Stimulated activated CD4-positive, alpha-beta T cell treated with anti-CD3 and anti-CD28 coated beads, TNF-alpha, amount 100 ng/mL, for 1 hour (primary cell): ENCODE measurements at places on chromosomes 1 and 21.

DNA sequence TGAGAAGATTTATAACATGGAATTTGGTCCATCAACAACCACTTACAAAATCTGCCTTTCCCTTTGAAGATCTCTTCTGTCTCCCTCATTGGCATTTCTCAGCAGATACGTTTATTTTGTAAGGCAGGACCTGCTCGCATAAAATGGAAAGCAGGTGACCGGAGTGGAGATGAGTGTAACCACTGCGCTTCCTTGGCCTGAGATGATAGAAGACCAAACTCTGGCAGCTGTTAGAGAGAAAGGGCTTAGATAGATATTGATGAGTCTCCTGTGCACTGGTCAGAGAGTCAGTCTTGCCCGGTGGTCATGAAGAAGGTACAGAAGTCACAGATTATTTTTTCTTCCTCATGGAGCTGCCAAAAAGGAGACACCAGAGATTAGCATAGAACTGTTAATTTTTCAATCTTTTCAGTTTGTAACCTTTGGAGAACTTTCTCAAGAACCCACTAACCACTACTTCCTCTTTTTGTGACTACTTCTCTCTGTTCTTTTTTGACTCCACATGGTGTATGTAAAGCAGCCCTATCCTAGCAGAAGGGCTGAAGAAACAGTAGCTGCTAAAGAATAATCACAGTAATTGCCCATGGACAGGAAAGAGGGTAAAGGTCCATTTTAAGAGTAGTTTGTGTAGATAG is 47.6 kb downstream of the FCRL3 start:
- DNase-seq, result no peak

GRCh38 chr1:56376188-56376984 is 203.0 kb downstream of the PLPP3 start:
- no peak for DNase-seq

- no peak for DNase-seq
Observed at GRCh38 chr1:152747831-152748230, 10.0 kb upstream of the KPRP start.

DNA sequence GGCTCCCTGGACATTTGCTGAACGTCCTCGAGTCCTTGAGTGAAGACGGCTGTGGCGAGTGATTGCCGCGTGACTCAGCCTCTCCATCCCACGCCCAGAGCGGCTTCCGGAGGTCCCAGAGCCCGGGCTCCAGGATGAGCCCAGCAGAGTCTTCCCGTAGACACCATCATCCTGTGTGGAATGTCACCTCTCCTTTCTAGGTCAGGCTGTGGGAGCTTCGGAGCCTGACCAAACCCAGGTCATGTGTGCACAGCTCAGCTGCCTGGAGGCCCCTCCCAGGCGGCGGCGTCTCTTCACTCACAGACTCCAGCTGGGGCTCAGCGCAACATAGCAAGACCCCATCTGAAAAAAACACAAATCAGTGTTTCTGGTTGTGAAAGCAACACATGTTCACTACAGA is 38.2 kb downstream of the PRKCZ start:
- no peak for DNase-seq

GRCh38 chr1:25872713-25873112 is 2.8 kb downstream of the PAQR7 start:
- DNase-seq, result no peak

GRCh38 chr1:202247104-202247503 is 53.5 kb downstream of the LGR6 start:
- no peak for DNase-seq

- DNase-seq, result no peak
Observed at GRCh38 chr1:81327743-81328142, 473.0 kb upstream of the ADGRL2 start.

GRCh38 chr1:112536561-112536960 is 27.8 kb downstream of the WNT2B start:
- DNase-seq, result no peak

GRCh38 chr1:160711602-160712311 is at the start of gene CD48:
Gene CD48 (minus strand): TSS chr1:160711822. CDS start chr1:160711763, 59 bp downstream.
- DNase-seq, result peak; percentile 16

GRCh38 chr1:198848206-198848605 is 209.4 kb downstream of the PTPRC start:
- no peak for DNase-seq

DNA sequence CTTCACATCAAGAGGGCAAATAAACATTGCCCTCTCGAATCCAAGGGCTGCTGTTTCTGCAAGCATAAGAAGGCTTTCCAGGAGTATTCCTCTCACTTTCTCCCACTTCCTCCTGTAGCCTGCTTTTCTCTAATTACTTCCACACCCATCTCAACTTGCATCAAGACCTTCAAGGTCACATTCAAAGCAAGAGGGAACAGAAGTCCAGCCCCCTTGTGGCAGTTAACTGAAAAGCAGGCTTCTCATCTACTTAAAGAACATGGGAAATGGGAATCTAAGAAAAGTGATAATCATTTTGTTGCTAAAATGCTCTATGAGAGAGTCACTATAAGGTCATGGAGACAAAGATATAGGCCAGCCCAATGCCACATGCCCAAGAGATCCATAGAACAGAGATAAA is 874.4 kb downstream of the KCNT2 start:
- no peak for DNase-seq

- DNase-seq, result no peak
Observed at GRCh38 chr1:23074012-23074411, 54.7 kb downstream of the KDM1A start.

DNA sequence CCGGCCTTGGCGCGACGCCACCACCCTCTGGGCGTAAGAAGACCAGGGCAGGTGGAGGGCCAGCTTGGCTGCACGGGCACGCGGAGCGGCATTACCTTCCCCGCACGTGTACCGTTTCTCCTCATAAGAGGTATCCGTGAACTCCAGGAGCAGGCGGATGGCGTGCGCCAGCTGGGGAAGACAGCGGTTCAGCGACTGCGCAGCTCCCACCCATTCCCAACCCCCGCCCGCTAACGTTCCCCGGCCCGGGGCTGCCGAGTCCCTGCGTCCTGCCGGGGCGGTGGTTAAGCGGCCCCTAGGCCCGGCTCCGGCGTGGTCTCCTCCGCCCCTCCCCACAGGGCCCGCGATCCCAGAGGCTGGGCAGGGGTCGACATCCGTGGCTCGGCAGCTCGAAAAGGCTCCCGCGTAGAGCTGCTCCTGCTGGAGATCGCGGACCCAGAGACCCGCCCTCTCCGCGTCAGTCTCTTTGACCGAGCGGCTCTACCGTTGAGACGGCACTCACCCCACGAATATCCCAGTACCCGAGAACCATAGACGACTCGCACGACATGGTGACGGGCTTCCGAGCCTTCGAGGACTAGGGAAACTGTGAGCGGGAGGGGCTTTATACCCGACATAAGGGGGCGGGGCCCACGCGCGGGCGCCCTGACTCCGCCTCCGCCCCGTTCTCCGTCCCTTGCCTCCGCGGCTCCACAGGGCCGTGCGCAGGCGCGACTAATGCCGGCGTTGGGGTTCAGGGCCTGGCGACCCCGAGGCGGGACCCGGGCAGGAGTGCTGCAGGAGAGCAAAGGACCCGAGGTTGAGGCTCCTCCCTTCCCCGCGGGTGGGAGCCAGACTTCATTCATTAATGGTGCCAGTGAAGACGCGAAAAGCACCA is 862 bp downstream of the GSTM3 start:
- peak; percentile 72 for DNase-seq

GRCh38 chr21:34156957-34157356 is 83.6 kb downstream of the MRPS6 start:
- no peak for DNase-seq

GRCh38 chr21:34971656-34972055 is 77.4 kb downstream of the RUNX1 start:
- no peak for DNase-seq

- no peak for DNase-seq
Observed at GRCh38 chr1:7490576-7490975, 280.5 kb upstream of the VAMP3 start.

DNA sequence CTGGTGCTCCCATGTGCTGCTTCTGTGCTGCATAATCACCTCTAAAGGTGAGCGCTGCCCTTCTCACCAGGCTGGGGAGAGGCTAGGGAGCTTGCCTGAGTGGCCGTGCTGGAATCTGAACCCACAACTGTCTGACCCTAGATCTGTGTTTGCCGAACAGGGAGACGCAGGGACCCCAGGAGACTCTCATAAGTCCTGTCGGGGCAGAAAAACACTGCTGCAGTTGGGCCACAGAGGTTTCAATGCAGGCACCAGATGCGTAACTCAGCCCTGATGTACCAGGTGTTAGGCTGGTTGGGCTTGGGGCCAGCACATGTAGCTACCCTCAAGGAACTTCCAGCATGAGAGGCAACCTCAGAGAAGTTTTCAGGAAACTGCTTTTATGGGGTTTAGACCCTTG is 49.5 kb upstream of the DMRTB1 start:
- DNase-seq, result no peak

- DNase-seq, result no peak
Observed at GRCh38 chr1:116292929-116293725, 79.9 kb upstream of the ATP1A1 start.

DNA sequence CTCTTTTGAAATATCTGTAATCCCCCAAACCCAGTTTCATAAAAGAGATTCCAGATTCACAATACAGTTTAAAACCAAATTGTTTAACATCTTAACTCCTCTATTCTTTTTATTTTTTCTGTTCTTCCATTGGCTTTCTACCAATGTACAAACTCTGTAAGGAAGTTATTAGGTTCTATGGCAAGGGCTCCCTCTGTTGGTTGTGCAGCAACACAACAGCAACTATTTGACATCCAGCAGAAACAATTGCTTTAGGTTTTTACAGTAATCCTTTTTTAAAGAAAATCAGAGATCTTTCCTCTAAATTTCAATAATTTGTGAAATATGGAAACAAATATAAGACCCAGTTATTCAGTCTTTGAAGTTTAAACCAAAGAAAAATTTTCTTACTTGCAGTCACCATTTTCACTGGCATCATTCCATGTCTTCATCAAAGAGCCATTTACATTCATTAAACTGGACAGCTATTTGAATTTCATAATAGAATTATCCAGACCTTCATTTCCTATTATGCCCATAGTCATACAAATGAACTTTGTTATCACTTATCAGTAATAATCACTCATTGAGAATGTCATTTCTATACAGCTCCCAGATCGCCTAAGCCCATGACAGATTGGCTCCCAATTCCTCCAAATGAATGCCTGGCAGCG is 46.5 kb upstream of the RNF11 start:
- DNase-seq, result no peak

- DNase-seq, result no peak
Observed at GRCh38 chr1:226082959-226083301, 20.4 kb downstream of the H3-3A start.

DNA sequence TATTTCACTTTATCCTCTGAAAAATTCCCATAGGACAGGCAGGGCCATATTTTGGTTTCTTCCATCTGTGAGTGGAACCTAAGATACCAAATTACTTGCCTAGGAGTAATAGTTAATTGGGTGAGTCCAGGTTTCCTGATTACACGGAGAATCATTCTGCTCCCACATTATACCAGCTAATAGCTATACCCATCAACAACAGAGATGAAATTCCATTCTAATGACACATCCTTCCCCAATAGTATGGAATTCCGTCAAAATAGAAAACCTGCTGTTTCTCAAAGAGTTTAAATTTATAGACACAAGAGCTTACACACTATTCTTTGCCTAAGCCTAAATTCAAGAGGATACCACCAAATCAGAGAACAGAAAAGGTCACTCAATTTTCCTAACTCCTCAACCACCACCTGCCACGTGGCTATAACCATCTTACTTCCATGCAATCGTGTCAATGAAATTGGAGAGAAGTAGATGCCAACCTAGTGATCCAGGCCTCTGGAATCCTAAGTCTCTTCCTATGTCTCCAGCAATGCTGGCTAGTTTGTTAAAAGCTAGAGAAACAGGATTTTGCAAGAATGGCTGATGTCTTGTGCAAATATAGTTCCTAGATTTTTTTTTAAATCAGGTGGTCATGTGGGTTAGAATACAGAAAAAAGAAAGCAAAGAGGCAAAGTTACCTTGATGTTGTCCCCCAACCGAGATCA is 6.2 kb downstream of the PPT1 start:
- DNase-seq, result no peak

DNA sequence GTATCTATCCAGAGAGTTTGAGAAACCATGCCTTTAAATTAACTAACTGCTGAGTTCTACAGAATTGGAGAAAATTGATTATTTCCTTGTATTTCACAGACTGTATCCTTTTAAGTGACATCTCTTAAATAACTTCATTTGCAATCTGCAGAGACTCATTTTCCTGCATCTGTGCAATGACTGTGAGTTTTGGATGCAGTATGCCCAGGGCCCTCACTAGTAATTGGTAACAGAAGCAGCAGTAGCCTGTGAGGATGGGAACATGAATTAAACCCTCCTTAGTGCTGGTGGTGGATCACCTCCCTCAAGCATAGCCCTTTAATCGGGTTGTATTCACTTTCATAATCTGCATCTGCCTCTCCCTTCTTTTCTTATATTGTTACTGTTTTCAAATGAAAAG is 21.7 kb upstream of the SH3D21 start:
- no peak for DNase-seq

- DNase-seq, result no peak
Observed at GRCh38 chr1:45787905-45788304, 15.5 kb upstream of the MAST2 start.

GRCh38 chr1:31605908-31606427 is 11.5 kb upstream of the HCRTR1 start:
- no peak for DNase-seq

GRCh38 chr1:208202333-208202995 is 41.7 kb downstream of the PLXNA2 start:
- DNase-seq, result no peak

DNA sequence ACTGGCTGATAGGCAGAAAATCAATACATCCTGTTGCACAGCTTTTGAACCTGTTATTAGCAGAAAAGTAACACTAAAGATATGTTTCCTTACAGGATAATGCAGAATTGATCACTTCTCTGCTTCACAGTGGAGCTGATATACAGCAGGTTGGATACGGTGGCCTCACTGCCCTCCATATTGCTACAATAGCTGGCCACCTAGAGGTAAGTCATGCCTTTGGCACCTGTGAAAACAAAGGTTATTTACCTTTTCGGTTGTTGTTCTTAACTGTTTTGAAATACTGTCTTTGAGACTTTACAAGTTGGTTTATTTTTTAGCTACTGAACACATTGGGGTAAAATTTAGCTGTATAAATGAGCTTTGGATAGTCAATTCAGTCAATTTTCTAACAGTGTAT is 36.3 kb downstream of the TNNI3K start:
- DNase-seq, result no peak

DNA sequence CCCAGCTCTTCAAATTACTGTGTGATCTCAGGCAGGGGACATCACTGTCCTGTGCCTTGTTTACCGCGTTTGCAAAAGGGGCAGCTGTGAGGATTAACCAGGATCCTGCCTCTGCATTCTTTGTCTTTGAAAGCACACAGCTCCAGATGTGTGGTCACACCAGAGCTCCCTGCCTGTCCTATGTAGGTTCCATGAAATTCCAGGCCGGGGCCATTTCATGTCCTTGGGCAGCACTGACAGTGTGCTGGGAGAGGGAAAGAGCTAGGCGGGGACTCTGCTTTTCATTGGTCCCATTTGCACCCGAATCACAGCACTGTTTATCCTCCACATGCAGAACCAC is 42.2 kb upstream of the SELENON start:
- no peak for DNase-seq

GRCh38 chr1:52613636-52614373 is 11.6 kb downstream of the GPX7 start:
- no peak for DNase-seq
